ENCODE measurements at places on chromosomes 4 and X.

- DNase-seq = no peak
Observed at GRCh38 chr4:184402239-184402638, 72.1 kb downstream of the IRF2 start.

DNA sequence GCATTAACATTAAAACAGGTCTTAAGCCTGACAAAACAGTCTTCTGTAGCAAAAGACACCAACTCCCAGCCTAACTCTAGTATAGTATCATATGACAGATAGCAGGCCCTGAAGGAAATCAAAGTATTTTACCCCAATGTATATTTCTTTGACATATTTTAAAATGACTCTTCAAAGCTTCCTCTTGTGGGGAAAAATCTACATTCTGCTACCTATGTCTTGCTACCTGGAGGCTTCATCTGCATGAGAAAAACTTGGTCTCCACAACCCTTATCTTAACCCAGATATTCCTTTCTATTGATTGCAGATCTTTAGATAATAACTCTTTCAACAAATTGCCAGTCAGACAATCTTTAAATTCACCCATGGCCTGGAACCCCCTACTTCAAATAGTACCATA lies 1620.4 kb downstream of the PCDH7 start:
- no peak for DNase-seq

DNA sequence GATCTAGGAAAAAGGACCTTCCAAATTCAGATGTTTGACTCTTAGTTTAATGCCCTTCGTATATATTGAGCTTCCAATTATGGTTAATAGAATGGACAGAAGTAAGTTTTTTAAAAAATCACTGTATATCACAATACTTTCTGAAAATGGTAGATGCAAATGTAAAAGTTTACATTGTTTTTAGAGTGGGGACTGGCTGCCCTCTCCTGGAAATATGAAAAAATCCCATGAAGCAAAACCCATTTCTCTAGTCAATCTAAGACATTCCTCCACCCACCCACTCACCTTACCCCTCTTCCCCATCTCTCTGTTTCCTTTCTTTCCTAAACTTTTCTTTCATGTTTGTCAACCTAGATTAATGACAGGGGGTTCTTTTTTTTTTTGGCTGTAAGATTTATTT lies 134.5 kb downstream of the ARHGAP6 start:
- DNase-seq = no peak

DNA sequence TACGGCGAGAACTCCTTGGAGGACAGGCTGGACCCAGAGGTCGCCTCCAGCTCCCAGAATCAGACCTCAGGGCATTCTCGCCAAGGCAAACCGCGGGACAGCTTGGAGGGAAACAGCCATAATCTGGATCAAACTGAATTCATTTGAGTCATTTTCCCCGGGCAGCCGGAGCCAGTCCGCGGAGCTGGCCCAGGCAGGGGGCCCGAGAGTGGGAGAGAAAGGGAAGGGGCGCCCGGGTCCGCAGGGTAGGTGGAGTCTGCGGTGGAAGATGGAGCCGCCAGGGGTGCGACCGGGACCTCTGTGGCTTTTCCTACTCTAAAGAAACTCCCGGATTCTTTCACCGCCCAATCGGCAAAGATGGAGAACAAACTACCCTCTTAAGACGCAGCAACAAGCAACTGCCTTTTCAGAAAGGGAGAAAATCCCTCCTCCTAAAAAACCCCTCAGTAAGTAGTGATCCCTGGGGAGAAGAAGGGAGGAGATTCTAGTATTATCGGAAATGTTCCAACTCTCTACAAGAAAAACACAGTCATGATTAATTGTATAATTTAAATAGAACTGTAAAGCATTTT lies 5.2 kb downstream of the NKX3-2 start:
- no peak for DNase-seq

DNA sequence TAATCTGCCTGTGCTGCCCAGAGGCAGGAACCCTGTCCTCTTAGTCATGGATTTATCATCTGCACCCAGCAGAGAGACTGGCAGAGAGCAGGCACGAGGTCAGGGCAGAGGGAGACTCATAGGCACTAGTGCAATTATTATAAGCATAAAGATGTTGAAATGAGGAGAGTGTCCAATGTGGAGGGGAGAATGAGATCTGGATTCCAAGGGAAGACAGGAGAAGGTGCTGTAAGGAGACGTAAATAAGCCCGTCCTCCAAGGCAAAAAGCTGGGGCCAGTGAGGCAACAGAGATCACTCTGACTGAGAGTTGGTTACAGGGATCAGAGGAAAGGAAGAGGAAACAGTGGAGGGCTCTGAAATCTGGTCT lies 406.2 kb downstream of the MAPK10 start:
- no peak for DNase-seq

GRCh38 chr4:85805891-85806290 lies 330.9 kb downstream of the ARHGAP24 start:
- no peak for DNase-seq

- DNase-seq = no peak
Observed at GRCh38 chr4:21753084-21753760, 195.3 kb downstream of the KCNIP4 start.

DNA sequence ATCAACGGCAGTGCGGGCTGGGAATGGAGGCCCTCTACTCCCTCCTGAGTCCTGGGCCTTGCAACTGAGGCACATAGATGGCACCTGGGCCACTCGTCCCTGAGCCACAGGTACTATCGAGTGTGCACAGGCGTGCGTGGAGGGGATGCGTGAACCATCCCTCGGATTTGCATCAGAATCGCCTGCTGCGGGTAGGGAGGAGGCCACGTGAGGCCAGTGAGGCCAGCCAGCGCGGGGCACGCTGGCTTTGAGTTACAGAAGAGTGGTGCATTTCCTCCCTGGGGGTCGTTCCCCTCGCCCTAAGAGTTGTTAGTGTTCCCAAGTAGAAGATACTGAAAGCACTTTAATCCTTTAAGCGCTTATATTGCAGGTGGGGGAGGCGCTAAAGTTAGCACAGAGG lies 10.6 kb downstream of the ZFP92 start:
- DNase-seq = no peak

DNA sequence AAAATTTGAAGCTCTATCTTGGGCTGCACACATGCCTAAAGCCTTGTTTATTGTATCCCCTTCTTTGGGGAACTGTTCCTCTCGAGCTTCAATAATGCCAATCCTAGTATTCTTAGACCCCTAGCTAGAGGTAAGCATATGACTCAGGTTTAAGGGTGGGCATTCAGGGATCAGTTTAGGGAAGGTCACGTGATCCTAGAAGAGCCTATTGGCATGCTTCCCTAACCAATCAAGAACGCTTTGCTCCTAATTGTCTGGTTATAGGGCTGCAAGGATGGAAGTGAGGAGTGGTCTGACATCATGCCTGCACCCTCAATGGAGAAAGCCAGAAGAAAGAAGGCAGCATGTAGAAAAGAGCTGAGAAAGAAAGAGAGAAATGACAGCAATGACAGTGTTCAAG lies 46.9 kb downstream of the TLR10 start:
- DNase-seq = no peak

DNA sequence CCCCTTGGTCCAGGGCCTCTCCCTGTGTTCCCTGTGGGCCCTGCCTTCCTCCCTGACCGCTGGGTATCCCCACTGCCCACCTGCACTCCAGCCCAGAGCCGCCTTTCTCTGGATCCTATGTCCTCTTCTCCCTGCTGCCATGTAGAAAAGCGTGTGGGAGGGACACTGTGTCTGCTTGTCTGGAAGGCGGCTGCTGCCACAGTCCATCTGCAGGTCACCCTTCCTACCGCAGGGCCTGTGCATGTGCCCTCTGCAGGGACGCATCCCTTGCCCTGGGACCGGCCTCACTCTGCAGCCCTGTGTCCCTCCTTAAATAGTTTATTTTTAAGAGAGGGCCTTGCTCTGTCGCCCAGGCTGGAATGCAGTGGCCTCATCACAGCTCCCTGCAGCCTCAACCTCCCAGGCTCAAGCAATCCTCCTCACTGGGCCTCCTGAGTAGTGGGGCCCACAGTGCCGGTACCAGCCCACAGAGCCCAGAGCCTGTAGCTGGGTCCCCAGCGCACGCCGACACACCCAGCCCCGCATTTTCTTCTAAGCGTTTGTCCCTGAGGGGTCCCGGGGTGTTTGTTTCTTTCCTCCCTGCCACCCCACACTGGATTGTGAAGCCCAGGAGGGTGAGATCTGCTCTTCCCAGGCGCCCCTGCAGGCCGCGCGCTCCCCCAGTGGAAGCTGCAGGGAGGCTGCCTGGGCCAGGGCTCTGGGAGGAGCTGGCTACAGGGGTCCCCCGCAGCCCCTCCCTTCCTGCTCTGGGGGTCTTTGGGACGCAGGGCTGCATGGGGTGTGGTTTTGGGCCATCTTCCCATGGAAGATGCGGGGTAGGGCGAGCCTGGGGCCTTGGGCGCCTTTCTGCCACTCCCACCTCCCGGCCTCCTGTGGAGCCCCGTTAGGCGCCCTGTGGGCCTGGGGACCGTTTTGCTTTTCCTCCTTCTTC lies 12.8 kb upstream of the NAT8L start:
- DNase-seq = no peak

GRCh38 chr4:164847967-164848649 lies 28.9 kb upstream of the APELA start:
- no peak for DNase-seq

GRCh38 chr4:174742561-174742960 lies 86.5 kb downstream of the GLRA3 start:
- DNase-seq = no peak

- no peak for DNase-seq
Observed at GRCh38 chr4:92175250-92175649, 128.5 kb upstream of the GRID2 start.

GRCh38 chrX:147912093-147912801 lies 528 bp downstream of the FMR1 start:
- peak; percentile 25 for DNase-seq

- no peak for DNase-seq
Observed at GRCh38 chr4:23114538-23114937, 421.8 kb downstream of the GBA3 start.

GRCh38 chr4:3476341-3476747 lies 13.2 kb downstream of the DOK7 start:
- DNase-seq = no peak

DNA sequence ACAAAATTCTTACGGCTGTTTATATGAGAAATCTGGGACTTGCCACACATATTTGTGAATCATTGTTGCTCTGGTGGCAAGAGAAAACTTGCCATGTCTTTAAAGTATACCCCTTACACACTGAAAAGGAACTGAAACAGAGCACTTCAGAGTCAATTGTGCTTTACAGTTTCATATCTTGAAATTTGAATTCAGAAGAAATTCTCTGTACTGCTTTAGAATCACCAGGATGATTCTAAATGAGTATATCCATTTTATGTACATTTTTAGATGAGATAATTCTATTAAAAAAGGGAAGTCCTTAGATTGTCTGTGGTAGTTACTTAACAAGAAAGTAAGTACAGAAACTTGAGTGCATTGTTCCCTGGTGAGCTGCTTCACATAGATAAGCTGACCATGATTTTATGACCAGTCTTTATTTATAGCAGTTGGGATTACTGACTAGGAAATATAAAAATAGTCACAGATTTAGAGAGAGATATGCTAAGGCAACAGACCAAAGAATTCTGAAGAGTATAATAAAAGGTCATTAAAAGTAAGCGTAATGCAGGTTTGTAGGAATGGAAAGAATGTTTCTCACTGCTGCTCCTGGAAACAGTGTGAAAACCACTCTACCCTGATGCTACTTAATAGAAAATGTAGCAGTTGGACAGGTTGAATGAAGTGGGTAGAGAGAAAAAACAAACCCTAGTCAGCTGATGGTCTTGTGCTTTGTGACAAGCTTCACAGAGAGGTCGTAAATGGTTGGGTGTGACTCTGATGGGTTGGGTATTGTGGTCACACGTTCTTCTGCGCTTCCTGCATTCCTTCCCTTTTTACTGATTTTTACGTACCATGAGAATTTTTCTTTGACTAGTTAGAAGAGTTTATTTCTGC lies 41.0 kb downstream of the FNIP2 start:
- DNase-seq = peak; percentile 61

- DNase-seq = no peak
Observed at GRCh38 chr4:104507112-104507511, 12.4 kb upstream of the CXXC4 start.
